ENCODE measurements at places on chromosomes 2 and 18.

DNA sequence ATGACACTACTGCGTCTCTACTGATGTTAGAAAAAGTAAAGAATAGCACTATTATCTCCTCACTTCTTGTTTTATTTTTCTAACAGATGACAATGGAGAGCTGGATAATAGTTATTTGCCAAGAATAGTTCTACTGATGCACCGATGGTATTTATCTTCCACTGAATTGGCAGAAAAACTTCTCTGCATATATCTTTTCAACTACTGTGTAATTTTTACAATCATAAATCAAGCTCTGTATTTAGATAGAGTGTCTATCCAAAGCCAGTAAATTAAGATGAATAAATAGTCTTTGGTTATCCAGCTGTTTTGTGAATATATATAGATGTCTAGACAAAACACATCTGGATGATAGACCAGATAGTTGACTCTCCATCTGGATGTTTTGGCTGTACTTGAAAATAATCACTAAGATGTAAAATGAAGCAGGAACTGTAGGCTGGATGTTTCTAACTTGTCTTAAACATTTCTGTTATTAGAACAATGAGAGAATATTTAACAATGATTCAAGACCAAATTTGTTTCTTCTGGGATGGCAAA is 40.1 kb downstream of the RASGRP3 start:
- DNase-seq, result no peak

DNA sequence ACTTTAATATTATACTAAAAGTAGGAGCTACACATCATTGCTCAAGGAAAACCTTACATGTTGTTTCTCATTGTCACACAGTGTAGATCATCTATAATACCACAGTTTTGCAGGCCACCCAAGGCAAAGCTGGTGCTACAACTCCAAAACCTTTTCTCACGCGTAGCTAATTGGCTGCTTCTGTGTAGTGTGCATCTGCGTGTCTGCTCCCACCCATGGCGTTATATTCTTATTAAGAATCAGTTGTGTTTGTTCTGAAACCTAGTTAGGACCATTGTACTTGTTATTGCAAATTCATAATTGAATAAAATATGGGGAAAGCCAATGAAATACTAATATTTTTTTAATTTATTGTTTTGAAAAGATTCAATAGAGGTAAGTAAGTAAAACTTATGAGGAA is 83.9 kb downstream of the RBM43 start:
- DNase-seq, result no peak

DNA sequence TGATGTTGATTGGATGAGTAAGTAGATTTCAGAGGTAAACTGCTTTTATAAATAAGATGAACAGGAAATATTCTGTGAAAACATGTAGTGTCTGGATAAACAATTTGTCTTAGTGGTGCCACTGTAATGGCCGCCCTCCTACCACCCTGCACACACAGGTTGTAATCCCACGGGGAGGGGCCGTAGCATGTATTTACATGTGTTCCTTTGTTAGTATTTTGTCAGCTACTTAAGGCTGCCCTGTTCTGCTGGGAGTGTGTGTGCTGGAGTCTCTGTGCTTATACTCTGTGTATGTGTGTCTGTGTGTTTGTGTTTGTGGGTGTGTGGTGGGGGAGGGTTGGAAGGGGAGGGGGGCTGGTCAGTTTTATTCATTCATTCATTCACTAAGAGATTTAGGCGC is 5.1 kb downstream of the TSHZ1 start:
- DNase-seq, result no peak

- DNase-seq, result no peak
These were observed 566.1 kb downstream of the TMEM182 start for GRCh38 chr2:103327966-103328365.

GRCh38 chr2:98857001-98857400 is 79.0 kb downstream of the CRACDL start:
- no peak for DNase-seq

DNA sequence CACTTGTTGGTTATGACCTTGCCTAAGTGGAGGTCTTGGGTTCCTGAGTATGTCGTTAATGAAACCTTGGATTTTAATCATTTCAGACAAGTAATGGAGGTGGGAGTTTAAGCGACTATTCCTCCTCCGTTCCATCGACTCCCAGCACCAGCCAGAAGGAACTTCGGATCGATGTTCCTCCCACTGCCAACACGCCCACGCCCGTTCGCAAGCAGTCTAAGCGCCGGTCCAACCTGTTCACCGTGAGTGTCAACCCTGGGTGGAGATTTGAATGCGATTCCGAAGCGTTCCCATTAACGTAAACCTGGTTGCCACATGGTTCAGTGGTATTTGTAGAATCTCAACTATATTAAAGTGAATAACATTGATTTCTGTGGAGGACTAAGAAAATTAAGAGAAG is 305.4 kb downstream of the AGAP1 start:
- DNase-seq, result no peak

Measured in NAMALWA (cell line).